ENCODE measurements at places on chromosomes 11 and 22.
A peak's percentile ranks its signal among the peaks of the same experiment; 100 is the strongest.

- no peak for DNase-seq
These were observed 22.8 kb downstream of the CTTN start for GRCh38 chr11:70421123-70421522.

DNA sequence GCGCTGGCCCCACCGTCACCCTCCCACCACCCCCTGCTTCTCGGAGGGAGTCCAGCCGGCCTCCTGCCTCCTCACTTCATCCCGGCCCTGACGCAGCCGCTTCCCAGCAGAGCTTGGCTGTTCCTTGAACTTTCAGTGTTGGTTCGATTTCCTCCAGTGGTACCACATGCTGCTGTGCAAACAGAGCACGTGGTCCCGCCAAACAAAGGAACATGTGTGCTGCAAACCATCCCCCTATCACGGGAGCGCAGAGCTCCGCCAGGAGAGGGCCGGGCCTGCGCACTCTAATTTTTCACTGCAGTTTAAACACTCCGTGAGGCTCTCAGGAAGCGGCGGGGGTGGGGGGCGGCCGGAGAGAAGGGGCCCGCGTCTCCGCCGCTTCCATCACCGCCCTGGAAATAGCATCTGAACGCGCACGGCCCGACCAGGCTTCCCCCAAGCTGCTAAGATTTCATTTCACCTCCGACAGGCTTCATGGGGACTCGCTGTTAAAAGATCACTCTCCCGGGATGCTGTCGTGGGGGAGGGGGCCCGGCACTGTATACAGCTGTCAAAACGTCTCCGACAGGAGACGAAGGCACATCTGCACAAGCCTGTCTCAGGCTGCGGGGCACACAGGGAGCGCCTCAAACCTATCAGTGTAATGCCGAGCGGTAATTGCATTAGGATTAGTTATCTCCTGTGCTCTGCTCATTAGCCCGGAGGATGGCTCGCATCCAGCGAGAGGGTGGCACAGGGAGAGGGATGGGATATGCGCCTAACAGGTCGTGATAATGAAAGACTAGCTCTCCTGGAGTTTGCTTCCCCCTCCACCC lies 269.9 kb upstream of the SORL1-AS1 start:
- DNase-seq = no peak

GRCh38 chr22:50084080-50084477 lies 1.1 kb downstream of the MLC1 start:
- no peak for DNase-seq

DNA sequence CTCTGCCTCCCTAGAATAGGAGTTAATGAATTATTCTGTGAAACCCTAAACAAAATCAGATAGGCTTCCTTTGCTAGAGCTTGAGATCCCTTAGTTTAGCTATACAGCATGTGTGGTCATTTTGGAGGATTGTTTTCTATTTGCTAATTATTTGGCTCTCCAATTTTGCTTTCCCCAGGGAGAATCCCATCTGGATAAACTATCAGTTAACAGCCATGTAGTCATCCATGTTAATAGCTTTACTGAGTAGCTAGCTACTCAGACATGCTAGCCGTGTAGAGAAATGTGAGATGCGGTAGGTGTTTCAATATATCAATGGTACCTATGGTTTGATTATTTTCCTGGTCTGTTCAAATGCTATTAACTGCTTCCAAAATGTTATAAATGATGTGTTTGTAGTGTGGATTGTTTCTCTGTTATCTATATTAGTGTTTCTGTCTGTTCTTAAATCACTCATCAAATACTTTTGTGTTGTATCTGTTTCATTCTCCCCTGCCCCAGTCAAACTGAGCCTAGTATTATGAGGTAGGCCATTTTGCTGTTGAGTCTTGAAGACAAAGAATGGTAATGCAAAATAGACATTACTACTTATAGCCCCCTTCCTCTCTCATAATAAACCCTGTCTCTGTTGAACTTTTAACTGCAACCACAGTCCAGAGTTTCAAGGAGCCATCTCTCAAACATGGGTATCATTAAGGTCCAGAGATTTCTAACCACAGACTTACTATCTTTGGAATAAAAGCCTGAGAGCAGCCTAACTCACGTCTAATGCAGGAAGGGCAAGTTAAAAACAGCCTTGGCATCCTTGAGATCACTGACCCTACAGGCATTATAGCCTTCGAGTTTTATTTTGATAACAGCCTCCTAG lies 56.1 kb upstream of the GRAMD1B start:
- DNase-seq = no peak

DNA sequence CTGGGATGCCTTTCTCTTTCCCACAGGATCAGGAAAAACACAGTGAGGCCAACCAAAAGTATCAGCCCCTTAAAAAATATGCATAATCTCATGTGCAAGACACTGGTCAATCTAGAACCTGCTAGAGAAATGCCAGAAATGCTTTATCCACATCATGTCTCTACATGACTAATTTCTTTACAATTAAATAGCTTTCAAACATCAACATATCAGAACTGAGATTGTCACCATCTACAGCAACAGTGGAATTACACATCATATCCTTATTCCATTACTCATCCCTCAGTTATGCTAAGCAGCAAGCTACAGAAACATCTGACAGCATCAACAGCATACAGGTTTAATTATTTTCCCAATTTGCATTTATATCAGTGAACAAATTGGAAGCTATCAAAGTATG lies 78.8 kb downstream of the DDIAS start:
- DNase-seq = no peak

DNA sequence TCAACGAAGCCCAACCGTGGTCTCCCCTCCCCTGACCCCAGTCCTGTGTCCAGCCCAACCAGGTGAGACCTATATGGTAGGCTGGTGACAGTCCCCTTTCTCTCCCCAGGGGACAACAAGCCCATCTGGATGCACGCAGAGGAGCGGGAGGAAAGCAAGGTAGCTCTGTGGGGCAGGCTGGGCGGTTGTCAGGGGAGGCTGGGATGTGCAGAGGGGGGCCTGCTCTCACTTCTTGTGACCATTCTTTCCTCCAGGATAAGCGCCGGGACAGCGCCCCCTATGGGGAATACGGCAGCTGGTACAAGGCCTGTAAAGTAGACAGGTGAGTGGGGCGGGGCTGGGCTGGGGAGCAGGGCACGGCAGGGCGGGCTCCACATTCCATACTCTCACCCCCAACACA lies 3.5 kb upstream of the RAB1B start:
- DNase-seq = no peak

- DNase-seq = no peak
These were observed 54.3 kb downstream of the DDI1 start for GRCh38 chr11:104090767-104091166.

- peak; percentile 62 for DNase-seq
These were observed 1.3 kb upstream of the HDAC10 start for GRCh38 chr22:50252082-50253045.

GRCh38 chr11:126920833-126921232 lies 79.7 kb downstream of the KIRREL3 start:
- no peak for DNase-seq

GRCh38 chr11:14309425-14310192 lies 49.4 kb downstream of the RRAS2 start:
- no peak for DNase-seq

GRCh38 chr11:75152651-75153427 lies 1.9 kb downstream of the SLCO2B1 start:
- DNase-seq = no peak

GRCh38 chr11:91998481-91998880 lies 226.1 kb upstream of the FAT3 start:
- DNase-seq = no peak

DNA sequence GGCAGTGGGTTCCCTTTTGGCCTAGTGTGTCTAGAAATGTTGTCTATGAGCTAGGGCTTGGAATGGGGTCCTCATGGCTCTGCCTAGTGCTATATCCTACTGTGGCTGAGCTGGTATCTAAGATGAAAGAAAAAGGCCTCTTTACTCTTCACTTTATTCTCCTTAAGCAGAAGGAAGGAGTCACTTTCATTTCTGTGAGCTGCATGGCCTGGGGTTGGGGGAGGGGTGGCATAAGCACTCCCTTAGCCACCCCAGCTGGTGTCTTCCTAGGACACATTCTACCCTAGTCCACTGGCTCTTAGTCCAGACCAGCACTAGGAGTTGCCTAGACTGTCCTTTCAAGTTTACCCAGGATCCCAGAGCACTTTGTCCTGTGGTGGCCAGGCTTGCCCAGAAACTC lies 1148.9 kb upstream of the CNTN5 start:
- no peak for DNase-seq

DNA sequence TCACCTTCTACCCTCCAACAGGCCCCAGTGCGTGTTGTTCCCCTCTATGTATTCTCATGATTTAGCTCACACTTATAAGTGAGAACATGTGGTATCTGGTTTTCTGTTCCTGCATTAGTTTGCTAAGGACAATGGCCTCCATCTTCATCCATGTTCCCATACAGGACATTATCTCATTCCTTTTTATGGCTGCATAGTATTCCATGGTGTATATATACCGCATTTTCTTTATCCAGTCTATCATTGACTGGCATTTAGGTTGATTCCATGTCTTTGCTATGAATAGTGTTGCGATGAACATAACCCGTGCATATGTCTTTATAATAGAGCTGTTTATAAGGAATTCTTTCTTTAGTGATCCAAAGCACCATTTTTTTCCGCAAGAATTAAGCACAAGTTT lies 28.5 kb upstream of the TLCD5 start:
- DNase-seq = no peak

- no peak for DNase-seq
These were observed 339.2 kb downstream of the TENM4 start for GRCh38 chr11:79101656-79102055.

GRCh38 chr11:93541884-93542810 lies 1.0 kb downstream of the SMCO4 start:
- DNase-seq = peak; percentile 18

- DNase-seq = no peak
These were observed at the start of gene TSSK2 for GRCh38 chr22:19130959-19131684. TSSK2 (plus strand) TSS chr22:19131308; CDS start chr22:19131400, 92 bp downstream.

- no peak for DNase-seq
These were observed 3.7 kb downstream of the SLC39A13 start for GRCh38 chr11:47411884-47412746.

DNA sequence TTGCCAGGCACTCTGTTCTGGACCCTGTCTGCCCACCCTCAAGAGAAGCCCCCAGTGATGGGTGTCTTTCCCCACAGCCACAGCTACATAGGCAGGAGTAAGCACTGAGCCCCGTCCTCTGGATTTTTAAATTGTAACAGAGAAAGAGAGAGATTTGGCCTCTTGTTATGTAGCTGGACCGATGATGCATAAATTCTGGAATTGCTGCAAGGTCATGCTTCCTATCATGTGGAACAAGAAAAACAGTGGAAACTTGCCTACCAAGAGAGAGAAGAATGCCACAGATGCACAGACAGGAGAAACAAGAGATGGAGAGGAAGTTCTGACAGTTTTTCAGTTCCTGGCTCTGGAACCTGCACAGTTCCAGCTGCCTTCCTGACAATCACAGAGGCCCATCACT lies 150.2 kb downstream of the ETS1 start:
- no peak for DNase-seq

DNA sequence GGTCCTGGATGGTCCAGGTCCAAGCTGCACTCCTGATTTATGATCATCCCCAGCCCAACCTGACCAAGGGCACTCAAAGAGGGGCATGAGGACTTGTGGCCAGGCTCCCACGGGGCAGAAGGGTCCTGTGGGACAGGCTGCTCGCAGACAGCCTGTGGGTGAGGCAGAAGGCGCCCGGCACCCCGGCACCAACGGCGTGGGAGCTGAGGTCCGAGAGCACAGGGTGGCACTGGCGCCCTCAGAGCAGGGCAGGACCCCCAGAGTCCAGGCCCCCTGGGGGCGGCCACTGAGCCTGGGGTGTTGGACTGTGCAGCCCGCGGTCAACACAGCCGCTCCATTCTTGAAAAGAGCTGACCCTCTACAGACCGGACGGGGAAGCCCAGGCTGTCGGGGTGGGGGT lies 3.3 kb downstream of the IL17REL start:
- DNase-seq = no peak

- DNase-seq = no peak
These were observed 103.5 kb upstream of the BMAL1 start for GRCh38 chr11:13174090-13174489.

- no peak for DNase-seq
These were observed 5.6 kb downstream of the INPPL1 start for GRCh38 chr11:72229925-72230763.

DNA sequence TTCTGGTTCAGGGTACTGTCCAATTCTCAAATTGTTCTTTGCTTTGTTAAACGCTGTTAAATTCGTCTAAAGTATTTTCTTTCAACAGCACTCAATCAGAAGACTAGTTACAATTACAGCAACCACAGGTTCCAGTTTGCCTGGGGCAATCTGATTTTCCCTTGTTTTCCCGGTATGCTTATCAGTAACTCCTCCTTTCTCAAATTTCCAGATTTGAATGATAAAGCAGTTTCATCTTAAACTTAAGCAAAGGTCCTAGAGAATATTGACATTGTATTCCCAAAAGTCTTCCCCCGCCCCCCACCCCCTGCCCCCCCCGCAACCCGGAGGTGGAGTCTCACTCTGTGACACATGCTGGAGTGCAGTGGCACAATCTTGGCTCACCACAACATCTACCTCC lies 10.5 kb upstream of the USP28 start:
- DNase-seq = no peak

DNA sequence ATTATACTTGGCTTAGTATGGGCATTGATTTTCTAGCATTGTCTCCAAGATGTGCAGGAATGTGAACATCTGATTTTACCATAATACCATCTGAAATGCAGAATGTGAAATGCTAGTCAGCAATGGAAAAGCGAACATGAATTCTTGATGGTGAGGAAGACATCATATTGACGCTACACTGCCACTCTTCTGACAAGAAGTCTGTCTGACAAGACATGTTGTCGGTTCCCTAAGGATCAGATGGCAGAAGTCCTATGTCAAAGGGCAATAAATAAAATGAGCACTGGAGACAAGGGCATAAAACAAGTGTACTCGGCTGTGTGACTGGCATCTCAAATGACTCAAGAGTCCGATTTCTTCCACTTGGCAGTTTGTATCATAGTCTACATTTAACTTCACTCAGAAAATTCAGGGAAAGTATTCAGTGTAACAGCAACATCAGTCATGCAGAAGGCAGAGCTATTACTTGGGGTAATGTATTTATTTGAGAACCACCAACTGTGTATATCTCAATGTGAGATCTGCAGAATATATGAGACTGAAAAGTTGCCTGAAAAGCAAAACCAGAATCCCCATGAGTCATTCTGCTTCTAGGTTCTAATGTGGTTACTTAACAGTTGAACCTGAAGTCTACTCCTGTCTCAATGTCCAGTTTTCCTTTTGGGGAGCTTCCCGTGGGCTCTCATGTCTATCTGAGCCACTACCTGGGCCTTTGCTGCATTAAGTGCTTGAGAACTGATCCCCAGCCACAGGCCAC lies 51.5 kb downstream of the SLC17A6 start:
- DNase-seq = no peak

GRCh38 chr11:119101759-119102423 lies at the start of gene DPAGT1:
DPAGT1 (minus strand) TSS chr11:119101853; CDS start chr11:119101655, 198 bp downstream.
- peak; percentile 73 for DNase-seq

- no peak for DNase-seq
These were observed 10.1 kb downstream of the C22orf23 start for GRCh38 chr22:37943136-37943824.

- DNase-seq = no peak
These were observed 7.8 kb downstream of the YPEL1 start for GRCh38 chr22:21727768-21728167.

Measured in activated CD8-positive, alpha-beta memory T cell treated with anti-CD3 and anti-CD28 coated beads for 1 hour (primary cell).